ENCODE measurements at places on chromosomes 4 and X.

DNA sequence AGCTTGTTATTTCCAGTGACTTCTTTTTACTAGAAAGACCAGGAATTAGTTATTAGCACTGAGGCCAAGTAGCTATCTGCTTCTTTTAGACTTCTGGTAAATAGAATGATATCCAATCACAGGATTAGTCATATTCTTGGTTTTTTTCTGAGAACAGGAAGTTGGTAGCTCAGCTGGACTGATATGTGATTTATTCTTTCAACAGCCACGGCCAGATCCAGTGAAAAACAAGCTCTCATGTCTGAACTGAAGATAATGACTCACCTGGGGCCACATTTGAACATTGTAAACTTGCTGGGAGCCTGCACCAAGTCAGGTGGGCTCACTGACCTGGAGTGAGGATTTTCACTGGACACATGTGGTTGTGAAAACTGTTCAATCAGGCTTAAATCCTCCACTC lies 48.6 kb downstream of the PDGFRA start:
- no peak for DNase-seq

DNA sequence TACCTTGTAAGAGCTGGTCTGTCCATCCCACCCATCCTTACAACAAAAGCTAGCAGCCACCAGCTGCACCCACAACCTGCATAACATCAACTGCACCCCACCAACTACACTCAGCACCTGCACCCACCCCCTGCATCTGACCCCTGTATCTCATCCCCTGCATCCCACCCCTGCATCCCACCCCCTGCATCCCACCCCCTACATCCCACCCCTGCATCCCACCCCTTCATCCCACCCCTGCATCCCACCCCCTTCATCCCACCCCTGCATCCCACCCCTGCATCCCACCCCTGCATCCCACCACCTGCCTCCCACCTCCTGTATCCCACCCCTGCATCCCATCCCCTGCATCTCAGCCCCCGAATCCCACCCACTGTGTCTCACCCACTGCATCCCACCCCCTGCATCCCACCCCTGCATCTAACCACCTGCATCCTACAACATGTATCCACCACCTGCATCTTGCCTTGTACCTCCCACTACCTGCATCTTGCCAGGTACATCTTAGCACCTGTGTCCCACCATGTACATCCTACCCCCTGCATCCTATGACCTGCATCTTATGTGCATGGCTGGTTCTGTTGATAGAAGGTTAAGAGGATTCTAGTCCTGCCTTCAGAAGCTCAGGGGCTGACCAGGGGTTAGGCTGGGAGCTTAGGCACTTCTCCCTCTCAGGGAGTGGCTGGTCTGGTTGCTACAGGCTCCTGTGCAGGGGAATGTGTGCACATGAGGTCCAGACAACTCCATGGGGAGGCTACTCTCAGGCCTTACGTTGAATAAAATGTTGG lies 9.4 kb downstream of the TMEM271 start:
- DNase-seq: no peak

DNA sequence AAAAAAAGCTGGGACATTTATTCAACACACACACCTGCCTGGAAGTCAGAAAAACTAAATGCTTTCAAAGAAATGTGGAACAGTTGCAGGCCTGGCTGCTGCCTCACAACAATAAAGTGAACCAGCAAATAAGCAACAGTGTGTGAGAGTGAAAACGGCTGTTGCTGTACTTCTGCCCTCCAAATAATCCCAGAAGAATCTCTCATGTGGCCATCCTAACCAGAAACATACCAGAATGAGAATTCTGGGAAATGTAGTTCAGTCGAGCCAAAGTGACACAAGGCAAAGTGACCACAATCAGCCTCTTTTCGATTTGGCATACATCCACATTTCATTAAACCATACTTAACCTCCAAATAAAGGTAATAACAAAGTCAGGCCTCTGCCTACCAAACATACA lies 204.5 kb downstream of the SLC7A11 start:
- DNase-seq: no peak

DNA sequence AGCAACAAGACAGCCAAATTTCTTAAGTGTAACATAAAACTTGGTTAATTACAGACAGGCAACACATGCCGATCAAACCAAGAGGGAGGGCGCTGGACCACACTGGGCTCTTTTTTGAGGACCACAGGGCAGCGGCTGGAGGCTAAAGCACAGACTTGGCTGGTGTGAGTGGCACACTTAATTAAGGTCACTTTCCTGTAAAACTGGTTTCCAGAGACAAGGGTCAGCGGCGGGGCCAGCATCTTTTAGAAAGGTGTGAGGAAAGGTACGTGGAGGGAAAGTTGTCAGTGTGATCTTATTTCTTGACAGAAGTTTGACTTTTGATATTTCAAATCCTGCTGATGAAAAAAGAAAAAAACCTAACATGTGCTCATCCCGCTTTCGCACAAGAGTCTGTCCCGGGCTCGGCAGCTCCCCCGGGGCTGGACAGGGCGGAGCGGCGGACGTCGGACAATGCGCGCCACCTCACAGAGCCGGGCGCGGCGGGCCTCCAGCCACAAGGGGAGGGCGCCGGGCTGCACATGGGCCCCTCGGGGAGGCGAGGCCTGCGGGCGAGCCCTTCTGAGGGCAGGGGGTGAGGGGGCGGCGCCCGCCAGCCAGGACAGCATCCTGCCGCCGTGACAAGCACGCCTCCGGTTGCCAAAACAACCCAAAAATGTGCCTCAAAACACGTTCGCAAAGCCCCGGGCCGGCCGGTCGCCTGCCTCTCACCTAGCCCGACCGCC lies 660 bp upstream of the HSPA4L start:
- peak; percentile 76 for DNase-seq

GRCh38 chrX:39504850-39505259 lies 592.9 kb downstream of the BCOR start:
- DNase-seq: no peak

DNA sequence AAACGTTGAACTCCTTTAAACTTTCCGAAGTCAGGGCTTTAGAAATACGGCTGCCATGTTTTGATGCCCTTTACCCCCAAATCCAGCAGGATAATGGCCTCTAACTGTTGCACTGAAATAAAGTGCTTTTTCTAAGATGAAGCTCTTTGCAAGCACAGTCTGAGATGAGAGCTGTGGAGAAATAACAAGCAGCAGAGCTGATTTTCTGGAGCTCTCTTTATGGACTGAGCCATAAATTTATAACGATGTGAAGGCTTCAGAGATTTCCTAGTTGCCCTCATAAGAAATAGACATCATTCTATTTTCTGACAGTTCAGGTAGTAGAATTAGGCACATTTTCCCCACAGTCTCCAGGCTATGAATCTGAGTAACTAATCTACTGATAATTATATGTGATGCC lies 567.3 kb downstream of the PDHA2 start:
- DNase-seq: no peak

DNA sequence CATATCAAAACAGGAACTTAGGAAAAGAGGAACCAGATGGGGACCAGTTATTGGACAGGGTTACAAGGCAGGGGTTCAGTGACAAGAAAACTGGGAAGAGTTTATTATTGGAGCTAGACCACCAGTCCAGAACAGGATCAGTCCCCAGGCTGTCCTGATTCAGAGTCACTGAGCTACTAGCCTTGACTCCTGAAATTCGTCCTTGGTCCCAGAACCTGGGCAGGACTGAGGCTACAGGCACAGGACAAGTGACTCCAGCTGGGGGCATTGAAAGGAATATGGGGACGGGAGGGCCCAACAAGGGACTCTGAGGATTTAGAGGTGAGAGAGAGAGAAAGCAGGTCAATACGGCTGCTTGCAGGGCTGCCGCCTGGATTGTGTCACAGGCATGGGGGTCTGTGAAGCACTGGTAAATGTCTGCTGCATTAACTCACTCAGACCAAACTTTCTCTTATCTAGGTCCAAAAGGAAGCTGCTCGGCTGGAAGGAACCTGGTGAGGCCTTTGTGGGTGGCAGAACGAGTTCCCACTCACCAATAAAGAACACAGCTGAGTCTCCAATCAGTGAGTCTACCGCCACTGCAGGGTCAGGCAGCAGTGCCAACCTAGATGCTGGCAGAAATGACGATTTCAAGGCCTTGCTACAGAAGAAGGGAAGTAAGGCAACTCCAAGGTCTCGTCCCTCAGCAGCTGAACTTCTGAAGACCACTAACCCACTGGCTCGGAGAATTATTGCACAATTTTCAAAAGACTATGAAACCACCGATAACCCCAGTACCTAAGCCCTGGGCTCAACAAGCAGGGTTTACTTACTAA lies 11.3 kb upstream of the RTL5 start:
- no peak for DNase-seq

GRCh38 chrX:154373340-154374306 lies 811 bp downstream of the FLNA start:
- DNase-seq: peak; percentile 92

GRCh38 chrX:38803243-38803587 lies 2.0 kb downstream of the MID1IP1 start:
- DNase-seq: no peak

DNA sequence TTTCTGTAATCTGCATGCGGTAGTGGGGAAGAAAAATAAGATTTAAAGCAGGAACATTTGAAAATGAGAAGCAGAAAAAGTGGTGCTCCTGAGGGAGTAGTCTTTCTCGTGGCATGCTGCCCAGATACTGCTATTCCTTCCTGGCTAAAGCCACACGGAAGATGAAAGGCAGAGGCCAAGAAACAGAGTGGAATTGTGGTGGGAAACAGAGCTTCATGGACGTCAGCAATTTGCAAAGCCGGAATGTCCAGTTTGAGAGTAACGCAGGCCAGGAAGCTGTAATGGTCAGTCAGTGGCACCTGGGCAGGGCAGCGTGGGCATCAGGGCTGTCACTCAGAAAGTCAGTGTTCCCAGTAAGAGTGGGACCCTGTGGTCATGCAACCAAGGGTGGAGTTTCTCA lies 63.7 kb upstream of the FMR1 start:
- peak; percentile 60 for DNase-seq

DNA sequence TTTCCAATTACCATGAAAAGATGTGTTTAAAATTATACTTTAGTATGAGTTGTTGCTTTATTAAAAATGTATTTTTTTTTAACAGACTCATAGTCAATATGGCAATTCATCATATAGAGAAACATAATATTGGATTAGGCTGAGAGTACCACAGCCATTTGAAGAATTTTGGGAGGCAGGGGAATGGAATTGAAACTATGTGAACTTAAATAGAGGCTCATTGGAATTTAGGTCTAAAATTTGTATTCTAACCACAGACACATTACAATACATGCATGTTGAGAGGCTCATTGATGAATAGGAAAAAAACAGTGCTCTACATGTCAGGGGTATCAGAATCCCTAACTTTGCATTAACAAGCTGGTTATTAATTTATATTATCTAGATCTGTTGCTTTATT lies 269.6 kb downstream of the DKK2 start:
- DNase-seq: no peak

DNA sequence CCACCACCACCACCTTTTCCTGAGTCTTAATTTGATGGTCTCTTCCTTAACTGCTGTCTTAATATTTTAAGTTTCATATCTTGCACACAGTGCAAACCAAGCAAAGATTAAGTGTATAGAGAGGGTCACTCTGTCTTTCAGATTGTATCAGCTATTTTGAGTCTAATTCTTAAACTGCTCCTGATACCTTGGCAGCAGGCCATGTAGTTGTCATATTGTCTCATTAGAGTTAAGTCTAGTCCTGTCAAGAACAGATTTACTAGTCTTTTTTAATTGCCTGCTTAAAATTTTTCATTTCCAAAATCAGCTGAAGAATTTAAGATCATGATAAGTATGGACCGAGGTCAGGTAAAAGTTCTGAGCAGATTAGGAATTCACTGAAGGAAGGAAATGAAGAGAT lies 51.5 kb downstream of the FHIP1A start:
- DNase-seq: no peak

GRCh38 chr4:156662921-156663320 lies 308.7 kb downstream of the PDGFC start:
- DNase-seq: no peak

DNA sequence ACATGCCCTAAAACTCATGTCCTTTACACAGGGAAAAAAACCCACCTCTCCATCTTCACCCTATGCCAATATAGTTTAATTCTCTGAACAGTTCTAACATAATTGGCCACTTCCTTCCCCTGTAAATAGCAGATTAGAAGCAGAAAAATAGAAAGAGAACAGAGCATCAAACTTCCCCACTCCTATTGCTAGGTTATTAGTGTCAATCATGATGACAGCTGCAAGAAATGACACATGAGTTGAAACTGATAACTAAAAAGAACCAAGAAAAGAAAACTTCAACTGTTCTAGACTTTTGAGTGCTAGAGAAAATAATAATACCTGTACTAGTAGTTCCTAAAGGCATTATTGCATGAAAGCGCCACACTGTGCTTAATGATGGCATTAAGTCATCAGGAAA lies 284.5 kb upstream of the TRPC5 start:
- DNase-seq: no peak

GRCh38 chrX:57952320-57952678 lies 42.0 kb upstream of the ZXDA start:
- DNase-seq: no peak

DNA sequence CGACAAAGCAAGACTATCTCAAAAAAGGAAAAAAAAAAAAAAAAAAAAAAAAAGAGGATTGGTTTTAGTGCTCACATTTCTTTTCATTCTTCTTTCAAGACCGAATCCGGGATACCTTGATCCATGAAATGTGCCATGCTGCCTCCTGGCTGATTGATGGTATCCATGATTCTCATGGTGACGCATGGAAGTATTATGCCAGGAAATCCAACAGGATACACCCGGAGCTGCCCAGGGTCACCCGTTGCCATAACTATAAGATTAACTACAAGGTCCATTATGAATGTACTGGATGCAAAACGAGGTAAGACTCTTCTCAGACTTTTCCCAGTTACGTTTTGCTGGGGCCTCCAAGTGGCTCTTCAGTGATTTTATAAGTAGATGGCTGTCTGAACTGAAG lies 6.1 kb downstream of the CXCR3 start:
- no peak for DNase-seq

- DNase-seq: no peak
These were observed 355.2 kb upstream of the FAM241A start for GRCh38 chr4:111789901-111790640.

DNA sequence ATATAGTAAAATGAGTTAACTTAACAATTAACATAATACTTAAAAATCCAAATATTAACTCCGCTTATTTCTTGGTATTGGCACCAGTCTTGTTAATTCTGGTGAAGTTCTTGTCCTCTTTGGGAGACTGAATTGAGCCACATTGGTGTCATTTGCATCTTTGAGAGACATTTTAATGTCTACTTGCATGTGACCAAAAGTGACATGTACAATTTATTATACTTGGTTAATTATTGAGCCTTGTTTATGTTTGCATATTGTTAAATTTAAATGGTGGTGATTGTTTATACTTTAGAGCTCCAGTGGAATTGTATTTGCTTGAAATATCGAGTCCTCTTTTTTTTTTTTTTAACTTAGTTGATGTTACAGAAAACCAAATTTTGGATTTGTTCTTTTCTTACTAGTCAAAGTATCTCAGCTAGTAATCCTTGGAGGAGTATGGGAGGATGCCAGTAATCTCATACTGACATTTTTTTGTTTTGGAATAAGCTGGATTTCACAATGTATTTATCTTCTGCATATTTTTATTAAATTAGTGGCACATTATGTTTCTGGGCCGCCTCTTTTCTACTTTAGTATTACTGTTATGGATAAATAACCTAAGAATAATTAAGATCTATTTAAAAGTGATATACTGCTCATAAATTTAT lies 3.9 kb downstream of the SPCS3 start:
- DNase-seq: no peak
